Stimulated activated CD8-positive, alpha-beta memory T cell treated with anti-CD3 and anti-CD28 coated beads, Interleukin-15, amount 100 ng/mL, for 4 hours (primary cell): ENCODE measurements at places on chromosomes 3 and 15.

DNA sequence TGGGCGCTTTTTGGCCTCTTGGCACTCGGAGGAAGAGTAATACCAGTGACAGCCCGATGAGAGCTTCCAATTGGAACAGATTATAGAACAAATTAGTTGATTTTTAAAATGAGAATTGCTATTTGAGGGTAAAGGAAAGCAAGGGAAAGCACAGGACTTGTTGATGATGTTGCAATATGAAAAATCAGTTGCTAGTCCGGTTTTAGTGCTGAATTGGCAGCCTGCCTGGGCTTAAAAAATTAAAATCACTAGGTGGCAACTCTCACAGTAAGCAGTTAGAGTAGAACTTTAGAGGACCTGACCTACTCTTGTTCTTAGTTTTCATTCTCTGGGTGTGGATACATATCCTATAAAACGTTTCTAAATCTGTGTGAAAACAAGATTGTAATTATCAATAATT is 2.1 kb upstream of the SCAANT1 start:
- no peak for DNase-seq

DNA sequence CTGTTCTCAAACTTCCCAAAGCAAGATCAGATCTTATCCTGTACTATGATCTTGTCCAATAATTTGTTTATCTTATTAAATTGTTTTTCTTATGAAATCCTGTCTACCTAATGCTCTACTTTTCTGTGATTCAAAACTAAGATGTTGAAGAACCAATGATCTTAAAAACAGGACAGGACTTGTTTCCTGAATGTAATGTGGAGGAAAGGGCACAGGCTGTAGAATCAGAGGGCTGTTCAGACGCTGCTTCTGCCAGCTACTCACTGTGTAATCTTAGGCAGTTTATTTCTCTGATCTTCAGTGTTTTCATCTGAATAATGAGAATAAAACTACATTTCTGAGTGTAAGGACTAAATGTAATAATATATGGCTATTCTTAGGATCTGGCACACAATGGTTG is 20.1 kb upstream of the DMXL2 start:
- no peak for DNase-seq

GRCh38 chr3:111667621-111668239 is 72.6 kb upstream of the ZBED2 start:
- peak; percentile 69 for DNase-seq

DNA sequence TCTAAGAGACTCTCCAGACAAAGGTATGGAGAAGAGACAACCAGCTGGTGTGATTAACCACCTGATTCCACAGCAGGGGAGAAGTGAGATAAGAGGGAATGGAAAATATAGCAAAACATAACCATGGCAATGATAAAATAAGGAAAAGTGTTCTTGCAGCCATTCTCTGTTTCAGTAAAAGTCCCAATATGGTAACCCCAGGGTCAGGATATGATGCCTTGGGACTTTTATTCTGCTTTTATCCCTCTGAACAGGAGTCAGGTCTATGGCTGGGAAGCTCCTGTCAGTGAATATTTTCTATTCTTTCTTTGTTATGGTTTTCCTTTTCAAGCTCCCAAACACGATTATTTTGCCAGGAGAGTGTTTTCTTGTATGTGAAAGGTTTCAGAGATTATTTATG is 94.2 kb downstream of the SLC9A9 start:
- DNase-seq: no peak

- no peak for DNase-seq
These were observed 13.7 kb downstream of the ZIC1 start for GRCh38 chr3:147422601-147423536.

DNA sequence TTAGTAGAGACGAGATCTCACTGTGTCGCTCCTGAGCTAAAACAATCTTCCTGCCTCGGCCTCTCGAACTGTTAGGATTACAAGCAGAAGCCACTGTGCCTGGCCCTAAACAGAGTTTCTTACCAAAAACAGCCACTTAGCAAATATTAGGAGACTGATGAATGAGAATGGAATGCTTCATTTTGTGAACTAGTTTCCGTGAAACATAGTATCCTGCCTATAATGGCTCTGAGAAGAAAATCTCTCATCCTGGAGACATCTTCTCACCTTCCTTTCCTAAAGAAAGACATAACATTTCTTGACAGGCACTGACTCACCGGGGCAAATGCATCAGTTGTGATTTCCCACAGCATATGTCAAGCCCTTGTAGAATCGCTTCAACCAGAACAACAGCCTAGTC is 44.9 kb downstream of the GJD2 start:
- no peak for DNase-seq

DNA sequence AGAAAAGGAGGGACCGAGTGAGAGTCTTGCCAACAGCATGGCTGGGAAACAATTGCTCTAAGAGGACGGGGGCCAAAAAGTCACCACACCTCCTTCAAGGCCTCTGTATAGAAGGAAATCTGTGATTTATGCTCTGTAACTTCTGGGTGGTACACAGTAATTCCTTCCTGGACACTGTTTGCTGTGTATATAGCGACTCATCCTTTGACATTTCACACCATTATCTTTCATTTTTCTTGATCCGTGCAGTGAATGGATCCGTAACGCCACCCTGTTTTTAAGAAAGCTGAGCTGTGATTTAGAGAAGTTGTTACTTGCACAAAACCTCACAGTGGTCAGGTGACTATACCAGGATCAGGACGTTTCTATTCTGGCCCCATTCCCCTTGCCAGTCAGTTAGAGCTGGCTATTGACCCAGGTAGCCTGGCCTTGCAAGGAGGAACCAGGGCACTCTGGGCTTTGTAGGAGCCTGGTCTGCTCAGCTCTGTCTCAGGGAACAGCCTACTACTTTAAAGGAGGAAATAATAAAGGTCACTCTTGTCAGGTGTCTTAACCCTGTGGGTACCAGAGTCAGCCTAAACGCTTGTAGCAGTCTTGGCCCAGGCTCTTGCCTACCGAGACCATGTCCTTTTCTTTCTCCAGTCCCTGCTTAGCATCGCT is 86.5 kb upstream of the MYZAP start:
- no peak for DNase-seq

- DNase-seq: no peak
These were observed 16.9 kb upstream of the ALCAM start for GRCh38 chr3:105349684-105350387.

DNA sequence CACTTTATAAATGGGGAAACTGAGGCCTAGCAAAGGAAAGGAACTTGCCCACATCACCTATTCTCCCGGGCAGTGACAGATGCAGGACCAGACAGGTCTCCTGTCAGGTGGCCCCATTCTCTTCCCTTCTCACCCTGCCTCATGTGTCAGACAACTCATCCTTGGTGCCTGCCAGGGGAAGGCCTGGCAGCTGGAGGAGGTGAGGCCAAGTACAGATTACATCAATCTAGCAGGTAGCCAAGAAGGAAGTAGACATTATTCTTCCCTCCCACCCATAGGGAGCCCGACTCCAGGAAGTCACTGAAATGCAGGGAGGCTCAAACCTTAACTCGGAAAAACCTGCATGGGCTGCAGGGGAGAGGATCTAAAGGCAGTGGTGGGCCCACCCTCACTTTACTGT is 39.6 kb downstream of the DAPK2 start:
- DNase-seq: no peak

GRCh38 chr3:158093526-158093925 is 12.7 kb downstream of the SHOX2 start:
- no peak for DNase-seq

- no peak for DNase-seq
These were observed 368.2 kb downstream of the GABRG3 start for GRCh38 chr15:27339138-27339537.

- DNase-seq: no peak
These were observed 701.3 kb downstream of the EPHA3 start for GRCh38 chr3:89808680-89809197.

- no peak for DNase-seq
These were observed 256.6 kb upstream of the TPRG1 start for GRCh38 chr3:188915127-188915526.

- no peak for DNase-seq
These were observed 140.1 kb downstream of the STAC start for GRCh38 chr3:36520241-36521006.

DNA sequence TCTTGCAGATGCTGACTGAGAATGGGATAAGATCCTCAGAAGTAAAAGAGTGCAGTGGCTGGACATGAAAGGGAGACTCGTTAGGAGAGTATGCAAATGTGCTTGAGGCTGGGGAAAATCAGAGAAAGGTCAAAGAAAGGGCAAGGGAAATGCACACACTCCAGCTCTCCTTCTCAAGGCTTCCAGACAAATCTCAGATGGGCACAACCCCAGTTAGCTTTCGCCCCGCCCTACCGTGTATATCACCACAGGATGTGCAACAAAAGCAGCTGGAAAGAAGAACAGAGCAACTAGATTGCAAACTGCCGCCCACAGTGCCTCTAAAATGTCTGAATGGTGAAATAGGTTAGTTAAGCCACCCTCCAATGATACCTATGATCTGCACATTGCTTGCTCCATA is 63.9 kb downstream of the CERS3 start:
- DNase-seq: no peak

GRCh38 chr3:183275418-183275817 is 22.4 kb downstream of the B3GNT5 start:
- DNase-seq: no peak

- DNase-seq: no peak
These were observed 772.5 kb upstream of the GRM7 start for GRCh38 chr3:6088433-6088832.

GRCh38 chr3:181457190-181457589 is 254.5 kb upstream of the SOX2 start:
- DNase-seq: no peak

DNA sequence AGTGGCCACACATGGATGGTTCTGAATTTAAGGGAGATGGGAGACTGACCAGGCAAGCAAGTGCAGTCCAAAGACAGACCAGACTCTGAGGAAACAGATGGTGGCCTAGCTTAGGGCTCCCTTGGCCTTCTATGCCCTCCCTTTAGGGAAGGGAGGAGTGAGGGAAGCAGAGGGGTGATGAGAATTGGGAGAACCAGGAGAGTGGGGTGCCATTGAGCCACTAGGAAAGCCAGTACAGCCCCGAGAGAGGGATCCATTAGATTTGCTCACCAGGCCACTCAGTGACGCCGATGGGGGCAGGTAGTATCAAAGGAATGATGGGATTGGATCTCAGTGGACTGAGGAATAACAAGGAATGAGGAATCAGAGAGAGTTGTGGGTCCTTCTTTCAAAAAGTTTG is 30.4 kb upstream of the HERC1 start:
- DNase-seq: no peak

- no peak for DNase-seq
These were observed 35.7 kb upstream of the BHLHE40 start for GRCh38 chr3:4943549-4943948.

DNA sequence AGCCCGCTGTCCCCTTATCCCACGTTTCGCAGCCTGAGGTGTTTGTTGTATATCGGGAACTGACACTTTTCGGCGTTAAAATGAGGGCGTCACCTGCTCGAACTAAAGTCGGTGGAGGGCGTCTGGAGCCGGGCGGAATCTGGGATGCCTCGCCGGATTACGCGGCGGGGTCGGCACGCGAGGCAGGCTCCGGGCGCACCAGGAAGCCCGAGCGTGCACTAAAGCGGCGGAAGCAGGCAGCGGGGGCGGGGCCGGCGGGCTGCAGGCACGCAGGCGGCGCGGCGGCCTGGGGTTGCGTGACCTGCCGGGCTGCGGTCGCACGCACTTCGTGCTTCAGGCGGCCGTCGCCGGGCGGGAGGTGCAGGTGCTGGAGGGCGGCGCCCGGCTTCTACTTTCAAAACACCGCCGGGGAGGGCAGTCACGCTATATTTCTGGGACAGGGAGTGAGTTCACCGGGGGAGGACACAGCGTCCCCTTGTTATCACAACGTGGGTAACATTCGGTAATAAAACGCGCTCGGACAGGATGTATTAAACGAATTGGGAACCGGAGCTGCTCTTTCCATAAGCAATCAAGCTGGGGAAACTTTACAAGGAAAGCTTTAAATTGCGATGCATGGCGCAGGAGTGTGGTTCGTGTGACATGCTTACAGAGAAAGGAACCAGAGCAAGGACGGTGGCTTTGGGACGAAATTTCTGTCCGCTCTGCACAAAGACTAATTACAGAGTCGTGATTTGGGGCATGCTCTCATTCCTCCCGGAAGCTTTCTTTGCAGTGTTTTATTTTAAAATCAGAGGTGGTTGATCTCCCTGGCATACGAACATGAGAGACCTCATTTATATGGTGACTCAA is 9.1 kb upstream of the LEKR1 start:
- peak; percentile 65 for DNase-seq

GRCh38 chr15:101044625-101045235 is 125.6 kb downstream of the LRRK1 start:
- no peak for DNase-seq

- DNase-seq: peak; percentile 11
These were observed 9.7 kb upstream of the THUMPD3 start for GRCh38 chr3:9352917-9353752.

DNA sequence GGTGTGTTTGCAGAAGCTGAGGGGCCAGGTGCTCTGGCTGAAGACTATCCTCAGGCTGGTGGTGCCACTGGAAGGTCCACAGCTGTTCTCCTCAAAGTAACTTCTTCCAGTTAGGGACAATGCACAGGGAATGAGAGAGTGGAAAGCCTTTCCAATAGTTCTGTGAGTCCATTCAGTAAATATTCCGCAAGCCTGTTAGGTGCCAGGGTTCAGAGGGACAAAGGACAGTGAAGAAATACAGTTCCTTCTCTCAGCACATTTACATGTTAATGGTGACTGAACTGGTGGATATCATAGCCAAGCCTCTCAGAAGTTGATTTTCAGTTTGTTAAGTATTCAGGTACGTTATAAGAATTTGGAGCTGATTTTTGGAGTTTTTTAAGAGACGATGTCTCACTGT is 122.5 kb downstream of the C3orf70 start:
- no peak for DNase-seq

DNA sequence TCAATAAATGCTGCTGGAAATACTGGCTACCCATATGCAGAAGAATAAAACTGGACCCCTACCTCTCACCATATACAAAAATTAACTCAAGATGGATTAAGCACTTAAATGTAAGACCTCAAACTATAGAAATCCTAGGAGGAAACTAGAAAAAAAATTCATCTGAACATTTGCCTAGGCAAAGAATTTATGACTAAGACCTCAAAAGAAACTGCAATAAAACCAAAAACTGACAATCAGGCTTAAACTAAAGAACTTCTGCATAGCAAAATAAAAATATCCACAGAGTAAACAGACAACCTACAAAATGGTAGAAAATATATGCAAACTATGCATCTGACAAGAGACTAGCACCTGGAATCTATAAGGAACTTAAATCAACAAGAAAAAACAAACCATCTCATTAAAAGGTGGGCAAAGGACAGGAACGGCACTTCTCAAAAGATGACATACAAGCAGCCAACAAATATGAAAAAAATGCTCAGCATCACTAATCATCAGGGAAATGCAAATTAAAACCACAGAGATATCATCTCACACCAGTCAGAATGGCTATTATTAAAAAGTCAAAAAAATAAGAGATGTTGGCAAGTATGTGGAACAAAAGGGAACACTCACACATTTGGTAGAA is 47.0 kb downstream of the MYO9A start:
- no peak for DNase-seq
